ENCODE measurements at places on chromosomes 4 and X. TPM values are rescaled to one million over a fixed set of nuclear protein-coding genes. Genes with fewer than 3 reads are reported as not detected.

LIN54 gene
- 10.3 TPM for total RNA-seq

SH3RF1 gene
- total RNA-seq: 39.4 TPM

IRF2 gene
- 32.8 TPM for total RNA-seq

GUCY1B1 gene
- total RNA-seq: 20.8 TPM

DNA sequence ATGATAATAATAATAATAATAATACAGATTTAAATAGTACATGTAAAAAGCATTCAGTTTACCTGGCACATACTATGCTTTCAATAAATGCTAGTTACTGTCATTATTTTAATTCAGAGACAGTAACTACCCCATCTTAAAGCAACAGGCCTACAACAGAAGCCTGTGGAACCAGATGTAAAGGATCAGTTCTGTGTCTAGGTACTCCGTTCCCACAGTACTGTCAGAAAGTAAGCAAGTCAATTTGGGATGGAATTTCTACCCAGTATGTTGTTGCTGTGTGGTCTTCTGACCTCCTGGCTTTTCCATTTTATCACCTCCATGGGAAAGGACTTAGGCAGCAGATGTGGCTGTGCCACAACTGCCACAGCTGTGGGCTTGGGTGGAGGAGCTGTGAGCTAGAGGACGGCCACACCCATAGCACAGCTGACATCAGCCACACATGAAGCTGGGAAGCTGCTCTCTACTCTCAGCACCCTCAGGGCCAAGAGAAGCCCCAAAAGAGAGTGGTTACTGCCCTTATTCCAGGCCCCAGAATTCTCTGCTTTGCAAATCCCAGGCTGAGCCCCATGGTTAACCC is 102.8 kb downstream of the CBR4 start:
- no peak for DNase-seq

GRCh38 chr4:74181219-74181618 is 23.3 kb downstream of the MTHFD2L start:
- no peak for DNase-seq

DNA sequence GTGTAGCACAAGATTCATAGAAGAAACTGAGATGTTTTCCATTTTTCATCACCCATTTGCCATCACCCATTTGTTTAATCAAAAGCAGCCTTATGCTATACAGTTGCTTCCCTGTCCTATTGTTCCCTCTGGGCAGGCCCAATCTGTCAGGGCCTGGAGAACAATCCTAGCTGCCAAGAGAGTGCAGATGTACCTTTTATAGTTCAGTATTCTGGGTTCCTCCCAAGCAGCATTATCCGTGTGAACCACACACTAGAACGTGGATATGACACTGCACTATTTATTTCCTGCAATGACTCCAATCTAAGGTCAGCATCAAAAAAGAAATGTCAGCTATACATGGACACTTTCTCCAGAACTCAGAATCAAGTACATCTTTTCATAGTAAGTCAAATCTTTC is 269.0 kb downstream of the ADGRA3 start:
- DNase-seq: no peak

GRCh38 chr4:36303426-36304137 is 22.2 kb downstream of the DTHD1 start:
- DNase-seq: no peak

DNA sequence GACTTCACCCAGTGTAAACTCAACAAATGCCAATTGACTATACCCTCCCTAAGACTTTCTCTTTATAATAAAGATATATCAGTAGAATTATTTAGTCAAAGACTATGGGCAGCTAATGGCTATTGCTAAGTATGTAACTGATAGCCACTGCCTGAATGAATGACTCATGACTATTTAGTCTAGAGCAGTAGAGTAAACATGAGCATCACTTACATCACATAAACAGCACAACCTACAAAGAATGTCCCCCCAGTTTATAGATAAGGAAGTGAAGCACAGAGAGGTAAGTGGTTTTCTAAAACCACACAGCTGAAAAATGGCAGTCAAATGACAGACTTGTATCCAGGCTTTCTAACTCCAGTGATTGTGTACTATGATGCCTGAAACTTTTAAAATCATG is 507.0 kb downstream of the PPARGC1A start:
- no peak for DNase-seq

DNA sequence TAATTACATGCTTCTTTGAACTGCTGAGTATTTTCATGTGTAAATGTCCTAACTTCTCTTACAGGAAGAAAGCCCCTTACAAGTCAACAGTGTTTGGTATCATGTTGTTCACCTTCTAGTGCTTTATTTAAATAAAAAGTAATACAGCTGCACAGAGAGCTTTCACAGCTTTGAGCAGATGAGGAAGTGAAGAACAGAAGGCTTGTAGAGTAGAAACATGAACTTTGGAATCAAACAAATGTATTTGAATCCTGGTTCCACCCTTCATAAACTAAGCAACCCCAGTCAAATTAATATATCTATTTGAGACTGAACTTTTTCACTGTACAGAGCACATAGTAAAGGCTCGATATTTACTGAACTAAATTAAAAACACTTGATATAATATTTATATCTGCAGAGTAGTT is 120.5 kb downstream of the CAMK2D start:
- DNase-seq: no peak

DNA sequence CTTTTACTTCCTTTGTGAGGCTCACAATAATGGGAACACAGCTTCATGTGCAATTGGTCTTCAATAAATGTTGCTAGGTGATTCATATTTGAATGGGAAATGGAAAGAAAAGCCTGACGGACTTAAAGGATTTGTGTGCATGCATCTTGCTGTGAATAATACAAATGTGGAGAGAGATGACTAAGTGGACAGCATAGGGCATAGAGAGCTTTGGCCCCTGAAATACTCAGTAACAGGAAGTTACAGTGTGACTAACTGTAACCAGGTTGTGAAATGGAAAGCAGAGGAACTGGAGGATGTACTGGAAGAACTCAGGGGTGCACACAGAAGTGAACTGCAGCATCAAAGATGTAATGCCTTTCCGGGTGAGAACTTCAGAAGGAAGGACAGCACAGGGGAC is 206.7 kb downstream of the MGST2 start:
- no peak for DNase-seq

GRCh38 chrX:55663584-55663983 is 40.4 kb downstream of the FOXR2 start:
- DNase-seq: no peak

- no peak for DNase-seq
Observed at GRCh38 chrX:105634180-105634579, 188.2 kb upstream of the NRK start.

- no peak for DNase-seq
Observed at GRCh38 chrX:109966246-109966645, 36.7 kb upstream of the TMEM164 start.

DNA sequence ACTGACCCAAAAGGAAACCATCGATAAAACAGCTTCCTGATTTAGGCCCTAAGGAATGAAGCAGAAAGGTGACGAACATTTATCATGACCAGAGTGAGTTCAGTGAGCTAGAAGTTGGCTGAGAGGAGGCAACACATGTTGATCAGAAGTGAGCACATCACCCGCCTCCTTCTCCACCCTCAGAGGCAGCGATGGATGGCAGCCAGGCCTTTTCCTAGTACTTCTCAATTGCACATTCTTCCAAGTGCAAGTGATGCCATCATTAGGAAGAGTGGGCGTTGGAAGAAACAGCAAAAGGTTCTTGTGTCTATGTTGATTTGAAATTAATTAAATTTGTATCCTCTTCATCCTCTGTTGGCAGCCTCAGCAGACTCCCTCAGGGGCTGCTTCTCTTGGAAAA is 51.7 kb downstream of the TMEM154 start:
- no peak for DNase-seq

DNA sequence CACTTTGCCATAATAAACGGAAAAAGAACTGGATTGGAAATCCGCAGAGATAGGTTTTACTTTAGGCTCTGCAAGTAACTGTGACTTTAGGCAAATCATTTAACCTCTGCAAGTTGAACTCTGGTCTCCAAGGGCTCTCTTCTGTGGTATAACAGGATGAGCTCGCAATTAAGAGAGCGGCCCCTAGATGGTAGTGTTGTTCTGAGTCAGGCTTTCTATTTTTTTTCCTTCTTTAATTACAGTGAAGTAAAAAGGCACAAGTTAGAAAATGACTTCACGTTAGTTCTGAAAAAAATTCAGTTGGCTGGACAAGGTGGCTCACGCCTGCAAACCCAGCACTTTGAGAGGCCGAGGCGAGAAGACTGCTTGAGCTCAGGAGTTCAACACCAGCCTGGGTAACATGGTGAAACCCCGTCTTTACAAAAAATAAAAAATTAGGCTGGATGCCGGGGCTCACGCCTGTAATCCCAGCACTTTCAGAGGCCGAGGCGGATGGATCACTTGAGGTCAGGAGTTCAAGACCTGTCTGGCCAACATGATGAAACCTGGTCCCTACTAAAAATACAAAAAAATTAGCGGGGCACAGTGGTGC is 18.0 kb downstream of the RPS3A start:
- DNase-seq: peak; percentile 77

Measured in left lung (tissue), 14 donors.